ENCODE measurements at places on chromosomes 2 and 18. TPM values are rescaled to one million over a fixed set of nuclear protein-coding genes. Genes with fewer than 3 reads are reported as not detected.

Gene CD8B2
- not detected for total RNA-seq

Gene SMYD5
- total RNA-seq: 28.7 TPM

Gene MARS2
- total RNA-seq: 11.4 TPM

Gene ACTG2
- total RNA-seq: 0.15 TPM

Gene SERPINB12
- not detected for total RNA-seq

Data from hair follicular keratinocyte (primary cell).